ENCODE measurements at places on chromosomes 6 and 20.

DNA sequence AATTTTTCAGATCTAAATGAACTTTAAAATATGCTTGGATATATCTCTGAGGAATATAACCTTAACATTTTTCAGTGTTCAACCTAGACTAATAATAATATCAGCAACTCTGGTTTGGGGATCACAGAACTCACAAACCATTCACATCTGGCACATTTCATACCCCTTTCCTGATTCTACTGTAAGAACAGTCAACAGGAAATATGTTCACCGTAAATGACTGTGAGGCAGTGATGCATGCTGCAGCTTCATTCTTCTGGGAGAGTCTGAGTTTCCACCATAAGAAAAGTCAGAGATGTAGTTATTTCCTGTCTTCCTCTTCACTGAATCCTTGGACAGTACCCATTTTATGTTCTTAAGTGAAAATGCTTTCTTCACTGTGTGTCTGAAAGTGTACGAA, 134.2 kb upstream of the IFNGR1 start:
- H3K36me3 ChIP-seq = no peaks in the 10 kb centered on the region
- no peak for DNase-seq
- H3K4me1 ChIP-seq = peaks cover 4% of the 10 kb centered on the region
- H3K27ac ChIP-seq = no peak overlapping the region

DNA sequence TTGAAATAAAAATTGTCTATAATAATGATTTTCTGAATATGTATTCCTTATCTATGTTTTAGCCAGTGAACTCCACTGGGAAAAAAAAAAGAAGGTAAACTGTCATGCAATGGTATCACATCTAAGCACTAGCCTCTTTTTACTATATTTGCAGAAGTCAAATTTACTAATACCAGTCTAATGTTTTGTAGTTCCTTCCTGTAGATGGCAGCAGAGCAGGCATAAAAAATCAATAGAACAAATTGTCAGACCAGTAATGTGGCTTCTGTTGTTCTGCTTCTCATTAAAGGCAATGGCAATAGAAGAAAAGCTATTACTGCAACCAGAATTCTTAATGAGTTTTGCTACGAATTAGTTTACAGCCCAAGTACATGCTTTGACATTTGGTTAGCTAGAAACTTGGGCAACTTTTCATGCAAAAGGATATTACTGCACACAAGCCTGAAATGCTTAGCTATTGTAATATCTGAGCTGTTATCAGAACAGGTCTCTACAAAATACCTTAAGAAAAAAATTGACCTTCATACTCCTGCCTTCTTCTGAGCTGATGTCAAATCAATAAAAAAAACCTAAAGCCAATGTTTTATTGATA, 476.9 kb downstream of the KHDRBS2 start:
- H3K4me1 ChIP-seq = no peaks in the 10 kb centered on the region
- H3K27me3 ChIP-seq = no peaks in the 10 kb centered on the region
- DNase-seq = no peak
- H3K4me3 ChIP-seq = no peak overlapping the region

DNA sequence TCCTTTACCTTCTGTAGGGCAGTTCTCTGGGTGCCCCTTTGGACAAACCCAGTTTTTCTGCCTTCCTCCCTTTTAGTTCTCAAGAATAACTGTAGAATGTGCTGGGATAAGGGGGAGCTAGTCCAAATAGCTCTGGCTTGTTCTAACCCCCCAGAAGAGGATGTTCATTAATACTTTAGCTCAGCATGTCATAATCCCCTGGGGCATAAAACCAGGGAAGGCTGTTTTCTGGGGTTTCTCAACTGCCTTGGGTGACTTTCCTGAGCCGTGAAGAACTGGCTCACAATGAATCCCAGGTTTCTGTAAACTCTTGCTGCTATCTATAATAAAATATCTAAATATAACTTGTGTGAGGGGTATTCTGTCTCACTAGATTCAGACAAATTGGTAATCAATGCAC, 44.5 kb upstream of the RNF217 start:
- H3K36me3 ChIP-seq = no peaks in the 10 kb centered on the region
- DNase-seq = no peak
- no peak overlapping the region for H3K27ac ChIP-seq
- no peaks in the 10 kb centered on the region for H3K4me1 ChIP-seq
- no peak overlapping the region for H3K4me3 ChIP-seq

- H3K27ac ChIP-seq = no peak overlapping the region
- no peaks in the 10 kb centered on the region for H3K36me3 ChIP-seq
- no peak for DNase-seq
- H3K4me1 ChIP-seq = peaks cover 12% of the 10 kb centered on the region
These were observed 32.9 kb downstream of the PNLDC1 start for GRCh38 chr6:159832946-159833345.

- DNase-seq = no peak
- no peak overlapping the region for H3K4me3 ChIP-seq
- no peaks in the 10 kb centered on the region for H3K4me1 ChIP-seq
- H3K27me3 ChIP-seq = no peaks in the 10 kb centered on the region
- H3K36me3 ChIP-seq = no peaks in the 10 kb centered on the region
These were observed 330.9 kb upstream of the CDH4 start for GRCh38 chr20:60921022-60921622.

DNA sequence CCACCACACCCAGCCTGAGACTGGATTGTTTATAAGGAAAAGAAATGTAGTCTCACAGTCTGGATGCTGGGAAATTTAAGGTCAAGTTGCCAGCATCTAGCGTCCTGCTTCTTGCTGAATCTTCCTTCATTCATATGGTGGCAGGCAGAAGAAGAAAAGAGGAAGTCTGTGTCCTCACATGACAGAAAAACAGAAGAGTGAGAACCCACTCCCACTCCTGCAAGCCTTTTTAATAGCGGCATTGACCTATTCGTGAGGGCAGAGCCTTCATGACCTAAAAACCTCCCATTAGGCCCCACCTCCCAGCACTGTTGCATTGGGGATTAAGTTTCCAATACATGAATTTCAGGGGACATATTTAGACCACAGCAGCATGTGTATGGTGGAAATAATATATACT, 160.8 kb upstream of the BMP2 start:
- DNase-seq = no peak
- no peak overlapping the region for H3K4me3 ChIP-seq
- no peaks in the 10 kb centered on the region for H3K36me3 ChIP-seq

- H3K27me3 ChIP-seq = no peaks in the 10 kb centered on the region
- H3K4me1 ChIP-seq = peaks cover 23% of the 10 kb centered on the region
- no peak for DNase-seq
- H3K27ac ChIP-seq = peak overlapping the region; percentile 23
- H3K4me3 ChIP-seq = no peak overlapping the region
These were observed 38.6 kb downstream of the KCNK5 start for GRCh38 chr6:39190545-39191235.

DNA sequence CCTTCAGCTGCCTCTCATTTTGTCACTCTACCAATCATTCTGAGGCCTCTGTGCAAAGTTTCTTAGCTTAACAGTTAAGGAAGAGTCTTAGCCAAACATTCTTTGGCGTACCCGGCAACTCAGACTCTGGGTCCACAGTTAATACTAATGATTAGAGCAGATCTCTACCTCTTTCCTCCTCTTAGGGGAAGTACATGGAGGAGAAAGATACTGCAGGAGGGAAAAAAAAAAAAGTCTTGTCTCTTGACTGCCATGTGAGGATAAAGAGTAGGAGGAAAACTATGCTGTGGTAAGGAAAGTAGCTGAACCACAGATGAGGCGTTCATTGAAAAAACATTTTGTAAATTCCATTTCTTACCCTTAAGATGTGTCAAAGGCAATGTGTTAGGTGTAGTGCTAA, 44.0 kb upstream of the MARCKS start:
- H3K36me3 ChIP-seq = no peaks in the 10 kb centered on the region
- no peak for DNase-seq
- no peaks in the 10 kb centered on the region for H3K27me3 ChIP-seq
- H3K27ac ChIP-seq = no peak overlapping the region
- H3K4me1 ChIP-seq = peaks cover 6% of the 10 kb centered on the region

DNA sequence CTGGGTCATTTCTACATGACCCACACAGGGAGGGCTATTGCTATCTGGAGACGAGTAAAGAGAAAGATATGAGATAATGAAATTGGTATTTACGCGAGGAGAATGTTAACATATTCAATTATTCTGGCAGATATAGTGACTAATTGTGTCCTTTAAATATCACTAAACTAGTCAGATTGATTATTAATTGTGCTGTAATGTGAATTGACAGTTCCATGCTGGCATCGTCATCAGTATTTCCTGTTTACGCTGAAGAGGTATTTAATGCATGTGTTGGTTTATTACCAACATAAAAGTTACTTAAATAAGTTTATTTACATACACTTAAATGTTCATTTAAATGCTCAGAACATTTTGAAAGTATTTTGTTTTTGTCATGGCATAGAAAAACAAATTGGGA, 35.7 kb upstream of the OGFRL1 start:
- DNase-seq = no peak
- no peak overlapping the region for H3K27ac ChIP-seq
- H3K36me3 ChIP-seq = no peaks in the 10 kb centered on the region
- no peaks in the 10 kb centered on the region for H3K4me1 ChIP-seq
- no peaks in the 10 kb centered on the region for H3K27me3 ChIP-seq

- no peaks in the 10 kb centered on the region for H3K4me1 ChIP-seq
- no peaks in the 10 kb centered on the region for H3K36me3 ChIP-seq
- no peak overlapping the region for H3K27ac ChIP-seq
- no peak overlapping the region for H3K4me3 ChIP-seq
- no peak for DNase-seq
These were observed 92.4 kb upstream of the FOXO3 start for GRCh38 chr6:108468346-108468745.

GRCh38 chr6:161374971-161375873, 101.4 kb upstream of the AGPAT4 start:
- peaks cover 4% of the 10 kb centered on the region for H3K4me1 ChIP-seq
- DNase-seq = peak; percentile 75

GRCh38 chr6:84645563-84646266, 118.7 kb downstream of the TBX18 start:
- no peaks in the 10 kb centered on the region for H3K4me1 ChIP-seq
- H3K27me3 ChIP-seq = no peaks in the 10 kb centered on the region
- no peaks in the 10 kb centered on the region for H3K36me3 ChIP-seq
- no peak overlapping the region for H3K27ac ChIP-seq
- no peak for DNase-seq
- H3K4me3 ChIP-seq = no peak overlapping the region

DNA sequence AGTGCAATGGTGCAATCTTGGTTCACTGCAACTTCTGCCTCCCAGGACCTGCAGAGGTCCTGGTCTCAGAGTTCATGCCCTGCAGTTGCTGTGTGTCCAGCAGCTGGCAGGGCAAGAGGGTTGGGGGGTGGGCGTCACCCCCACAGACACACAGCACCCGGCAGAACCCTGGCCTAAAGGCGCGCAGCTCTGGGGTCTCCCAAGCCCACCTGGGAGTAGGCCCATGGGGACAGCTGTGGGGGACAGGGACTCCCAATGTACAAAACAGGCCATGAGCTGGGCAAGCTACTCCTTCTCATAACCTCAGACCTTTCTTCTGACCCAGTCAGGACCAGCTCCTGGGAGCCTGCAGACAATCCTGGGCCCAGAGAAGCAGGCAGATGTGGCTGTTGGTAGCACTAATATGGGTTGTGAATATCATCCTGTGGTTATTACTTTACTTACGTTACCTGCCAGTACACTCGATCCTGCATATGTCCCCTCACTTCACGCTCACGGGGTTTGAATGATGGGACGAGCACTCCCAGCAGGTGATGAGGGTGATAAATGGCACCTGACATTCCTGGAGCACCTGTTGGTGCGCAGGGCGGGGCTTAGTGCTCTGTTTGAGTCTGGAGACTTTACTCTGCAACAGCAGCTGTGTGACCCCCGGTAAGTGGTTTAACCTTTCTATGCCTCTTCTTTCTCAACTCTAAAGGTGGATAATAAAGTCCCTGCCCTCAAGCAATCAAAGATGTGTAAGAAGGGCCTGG, 39.9 kb upstream of the SULF2 start:
- H3K4me1 ChIP-seq = no peaks in the 10 kb centered on the region
- no peaks in the 10 kb centered on the region for H3K27me3 ChIP-seq
- DNase-seq = no peak
- H3K36me3 ChIP-seq = no peaks in the 10 kb centered on the region

DNA sequence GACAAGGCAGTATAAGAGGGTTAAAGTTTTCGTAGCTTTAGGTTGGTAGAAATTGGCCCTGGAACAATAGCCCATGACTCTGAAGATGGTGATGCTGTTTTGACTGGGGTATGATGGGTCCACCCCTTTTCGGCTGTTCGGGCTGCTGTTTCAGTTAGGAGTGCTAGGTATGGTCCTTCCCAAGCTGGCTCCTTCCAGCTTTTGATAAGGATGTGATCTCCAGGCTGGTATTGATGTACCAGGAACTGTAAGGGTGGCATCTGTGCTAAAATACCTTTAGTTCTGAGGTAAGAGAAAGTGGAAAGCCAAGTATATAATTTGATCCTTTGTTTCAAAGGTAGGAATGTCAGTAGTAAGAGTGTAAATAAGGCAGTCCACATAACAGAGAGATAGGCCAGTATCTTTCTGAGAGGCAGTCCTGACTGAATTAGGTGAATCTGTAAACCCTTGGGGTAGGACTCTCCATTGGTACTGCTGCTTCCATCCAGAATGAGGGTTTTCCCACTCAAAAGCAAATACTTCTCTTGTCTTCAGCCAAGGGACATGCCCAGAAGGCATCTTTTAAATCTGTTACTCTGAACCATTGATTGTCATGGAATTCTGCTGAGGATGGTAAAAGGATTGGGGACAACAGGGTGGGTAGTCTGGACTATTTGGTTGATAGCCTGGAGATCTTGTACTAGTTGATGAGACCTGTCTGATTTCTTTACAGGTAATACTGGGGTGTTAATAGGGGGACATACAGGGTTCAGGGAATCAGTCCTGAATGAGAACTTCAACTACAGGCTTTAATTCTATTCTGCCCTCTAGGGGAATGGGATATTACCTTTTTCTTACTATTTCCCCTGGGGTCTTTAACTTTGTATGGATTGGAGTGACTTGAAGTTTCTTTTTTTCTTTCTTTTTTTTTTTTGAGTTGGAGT, 6.1 kb upstream of the ZNFX1 start:
- no peak overlapping the region for H3K27ac ChIP-seq
- H3K4me3 ChIP-seq = no peak overlapping the region
- DNase-seq = no peak
- H3K4me1 ChIP-seq = peaks cover 47% of the 10 kb centered on the region

DNA sequence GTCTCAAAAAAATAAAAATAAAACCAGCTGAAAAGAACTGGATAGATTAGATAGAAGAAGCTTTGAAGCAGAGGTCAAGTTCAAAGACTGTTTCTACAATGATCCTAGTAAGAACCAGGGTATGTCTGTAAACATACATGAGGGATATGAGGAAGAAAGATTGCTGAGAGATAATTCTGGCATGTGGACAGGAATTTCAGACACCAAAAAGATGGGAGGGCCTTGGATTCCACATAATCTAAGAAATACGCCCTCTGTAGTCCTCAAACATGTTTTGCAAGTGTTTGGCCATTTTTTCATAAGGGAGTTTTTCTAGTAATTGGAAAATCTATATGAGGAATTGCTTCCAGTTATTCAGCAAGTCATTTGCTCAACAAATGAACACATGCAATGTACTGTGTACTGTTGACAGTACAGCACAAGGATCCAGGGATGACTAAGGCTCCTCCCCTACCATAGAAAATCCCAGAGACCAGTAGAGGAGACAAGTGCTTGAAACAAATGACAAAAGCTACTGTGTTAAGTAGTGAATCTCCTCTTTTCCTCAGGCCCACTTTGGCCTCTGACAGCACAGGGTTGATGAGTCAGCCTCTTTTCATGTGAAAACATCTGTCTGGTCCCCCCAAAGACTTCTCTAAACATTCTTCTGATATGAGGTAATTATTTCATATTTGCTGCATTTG, 795.9 kb downstream of the MAFB start:
- DNase-seq = no peak
- no peak overlapping the region for H3K27ac ChIP-seq

GRCh38 chr20:38875175-38875993, 50.8 kb upstream of the FAM83D start:
- no peak overlapping the region for H3K27ac ChIP-seq
- no peak overlapping the region for H3K4me3 ChIP-seq
- DNase-seq = peak; percentile 17
- no peaks in the 10 kb centered on the region for H3K36me3 ChIP-seq

Data from body of pancreas (tissue), 4 donors.